ENCODE measurements at places on chromosomes 2 and 18.

GRCh38 chr2:167249197-167249596, 360.9 kb downstream of the XIRP2 start:
- no peak for DNase-seq

DNA sequence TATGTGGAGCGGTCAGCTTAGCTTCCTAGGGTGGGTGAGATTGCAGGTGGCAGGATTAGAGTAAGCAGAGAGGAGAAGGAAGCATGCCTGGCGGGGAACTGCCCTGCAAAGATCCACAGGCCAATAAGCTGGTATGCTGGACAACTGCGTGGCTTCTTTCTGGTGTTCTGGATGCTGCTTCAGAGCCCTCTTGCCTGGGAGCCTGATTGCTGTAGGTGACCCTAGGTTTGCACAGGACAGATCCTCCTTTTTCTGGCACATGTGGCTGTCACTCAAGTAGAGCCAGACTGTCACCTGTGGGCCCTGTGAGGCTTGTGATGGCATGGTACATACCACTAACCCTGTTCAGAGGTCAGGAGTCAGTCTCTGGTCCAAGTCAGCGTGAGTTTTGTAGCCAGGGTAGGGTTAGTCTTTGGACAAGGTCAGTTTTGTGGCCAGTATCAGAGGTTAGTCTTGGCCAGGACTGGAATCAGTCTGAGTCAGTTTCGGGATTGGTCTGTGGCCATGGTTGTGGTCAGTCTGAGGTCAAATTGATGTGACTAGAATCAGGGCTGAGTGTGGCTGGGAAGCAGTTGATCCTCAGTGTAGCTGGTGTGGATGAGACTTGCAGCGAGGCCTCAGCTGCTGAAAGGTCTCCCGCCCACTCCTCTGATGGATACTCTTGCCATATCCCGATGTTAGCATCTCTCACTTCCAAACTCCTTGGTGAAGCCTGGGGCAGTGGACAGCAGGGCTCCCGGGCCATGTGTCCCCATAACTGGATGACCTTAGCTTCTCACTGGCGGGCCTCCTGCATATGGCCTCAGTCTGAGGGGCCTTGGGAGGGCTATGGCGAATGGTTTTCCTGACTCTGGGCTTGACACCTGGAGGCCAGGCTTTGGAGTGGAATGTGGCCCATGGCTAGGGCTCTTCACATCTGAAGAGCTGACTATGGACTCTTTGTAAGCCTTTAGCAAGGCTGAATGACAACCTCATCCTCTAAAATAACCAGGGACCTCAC, 260.5 kb downstream of the DYSF start:
- peak; percentile 44 for DNase-seq

DNA sequence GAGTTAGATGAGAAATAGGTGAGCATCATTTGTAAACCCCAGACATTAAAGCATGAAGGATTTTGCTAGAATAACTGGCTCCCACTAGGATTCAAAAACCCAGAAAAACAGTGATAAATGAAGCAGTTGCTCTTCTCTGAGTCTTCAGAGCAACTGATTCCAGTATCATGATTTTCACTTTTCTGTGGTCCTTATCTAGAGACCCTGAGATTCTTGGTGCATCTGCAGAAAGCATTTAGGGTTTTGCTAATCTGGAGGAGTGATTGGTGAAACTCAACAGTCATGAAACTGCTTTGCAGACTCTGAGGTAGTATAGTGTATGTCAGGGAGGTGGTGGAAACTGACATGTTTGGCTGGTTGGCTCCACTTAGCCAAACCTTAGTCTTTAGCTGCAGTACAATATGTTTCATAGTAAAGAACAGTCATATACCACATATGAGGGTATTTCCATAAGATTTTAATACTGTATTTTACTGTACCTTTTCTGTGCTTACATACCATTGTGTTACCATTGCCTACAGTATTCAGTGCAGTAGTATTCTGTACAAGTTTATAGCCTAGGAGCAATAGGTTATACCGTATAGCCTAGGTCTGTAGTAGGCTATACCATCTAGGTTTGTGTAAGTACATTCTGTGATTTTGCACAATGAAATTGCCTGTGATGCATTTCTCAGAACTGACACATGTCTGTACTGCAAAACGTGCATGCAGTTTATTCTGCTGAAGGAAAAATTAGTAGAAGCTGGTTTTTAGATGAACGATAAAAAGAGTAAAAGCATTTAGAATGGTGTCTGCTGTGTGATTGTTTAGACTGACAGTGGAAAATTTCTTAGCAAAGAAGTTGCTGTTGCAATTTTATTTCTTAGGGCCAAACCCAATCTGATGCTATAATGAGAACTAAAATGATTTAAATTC, 23.8 kb downstream of the EML4 start:
- no peak for DNase-seq

DNA sequence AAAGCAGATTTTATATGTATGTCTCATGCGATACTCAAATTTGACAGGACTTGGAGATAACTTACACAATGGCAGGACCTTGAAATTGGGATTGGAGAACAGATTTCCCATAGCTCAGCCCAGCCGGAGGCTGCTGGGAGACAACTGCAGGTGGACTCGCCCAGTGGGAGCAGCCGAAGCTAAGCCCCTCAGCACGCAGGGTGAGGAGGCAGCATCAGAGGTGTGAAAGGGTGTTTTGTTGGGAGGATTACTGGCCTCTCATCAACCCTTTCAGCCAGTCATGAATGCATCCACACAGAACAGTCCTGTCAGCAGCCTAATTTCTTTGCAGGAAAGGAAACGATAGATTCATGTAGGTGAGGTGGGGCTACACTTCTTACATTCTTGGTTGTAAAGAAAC, 110.4 kb upstream of the DYNAP start:
- no peak for DNase-seq

DNA sequence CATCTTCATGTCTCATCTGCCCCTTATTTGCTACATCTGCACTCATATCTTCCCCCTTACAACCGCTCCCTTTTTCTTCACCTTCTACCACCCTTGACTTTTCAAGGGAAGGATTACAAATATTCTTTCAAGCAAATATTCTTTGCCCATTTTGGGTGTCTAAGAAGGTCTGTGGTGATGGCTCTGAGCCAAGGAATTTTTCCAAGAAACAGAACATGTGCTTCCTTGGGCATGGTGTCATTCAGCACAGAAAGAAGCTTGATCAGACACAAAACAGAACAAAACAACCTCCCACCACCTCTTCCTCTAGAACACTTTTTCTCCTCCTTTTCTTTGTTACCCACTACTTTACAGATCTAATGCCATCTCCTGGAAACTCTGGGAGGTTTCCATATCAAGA, 313.7 kb downstream of the SATB2 start:
- DNase-seq: no peak

GRCh38 chr2:128302011-128302743, 16.5 kb downstream of the HS6ST1 start:
- DNase-seq: no peak

DNA sequence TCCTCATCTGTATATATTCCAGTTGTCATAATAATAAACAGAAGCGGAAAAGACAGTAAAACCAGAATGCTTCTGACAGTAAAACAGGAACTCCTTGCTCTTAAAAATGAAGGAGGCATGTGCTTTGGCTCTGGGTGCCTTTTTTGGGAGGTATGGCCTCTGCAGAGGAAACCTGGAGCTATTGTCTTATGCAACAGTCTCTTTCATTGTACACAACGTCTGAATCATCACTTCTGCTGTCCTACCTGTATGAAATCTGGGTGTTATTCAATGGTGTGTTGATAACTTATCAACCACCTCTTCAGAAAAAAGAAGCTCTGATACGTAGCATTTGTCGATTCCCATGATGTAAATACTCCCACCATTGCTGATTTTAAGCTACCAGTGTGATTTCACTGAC, 64.8 kb downstream of the CDCA7 start:
- DNase-seq: no peak

GRCh38 chr18:49640741-49641140, 78.9 kb downstream of the LIPG start:
- DNase-seq: no peak

- no peak for DNase-seq
Observed at GRCh38 chr2:234411793-234412192, 85.1 kb downstream of the ARL4C start.

DNA sequence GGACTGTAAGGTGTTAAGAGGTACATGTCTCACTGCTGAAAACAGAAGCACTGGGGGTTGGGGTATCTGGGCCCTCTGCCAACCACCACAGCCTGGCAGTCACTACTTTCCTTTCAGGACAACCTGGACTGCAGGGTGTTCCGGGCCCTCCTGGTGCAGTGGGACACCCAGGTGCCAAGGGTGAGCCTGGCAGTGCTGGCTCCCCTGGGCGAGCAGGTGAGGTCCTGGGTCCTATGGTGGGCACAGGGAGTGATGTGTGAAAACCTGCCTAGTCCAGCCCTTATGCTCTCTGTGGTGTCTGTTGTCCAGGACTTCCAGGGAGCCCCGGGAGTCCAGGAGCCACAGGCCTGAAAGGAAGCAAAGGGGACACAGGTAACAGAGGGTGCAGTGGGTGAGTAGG, 40.0 kb downstream of the MARCO start:
- DNase-seq: no peak

GRCh38 chr18:10514601-10515000, 11.2 kb upstream of the NAPG start:
- no peak for DNase-seq

GRCh38 chr2:37501113-37501512, 156.7 kb downstream of the QPCT start:
- DNase-seq: no peak

DNA sequence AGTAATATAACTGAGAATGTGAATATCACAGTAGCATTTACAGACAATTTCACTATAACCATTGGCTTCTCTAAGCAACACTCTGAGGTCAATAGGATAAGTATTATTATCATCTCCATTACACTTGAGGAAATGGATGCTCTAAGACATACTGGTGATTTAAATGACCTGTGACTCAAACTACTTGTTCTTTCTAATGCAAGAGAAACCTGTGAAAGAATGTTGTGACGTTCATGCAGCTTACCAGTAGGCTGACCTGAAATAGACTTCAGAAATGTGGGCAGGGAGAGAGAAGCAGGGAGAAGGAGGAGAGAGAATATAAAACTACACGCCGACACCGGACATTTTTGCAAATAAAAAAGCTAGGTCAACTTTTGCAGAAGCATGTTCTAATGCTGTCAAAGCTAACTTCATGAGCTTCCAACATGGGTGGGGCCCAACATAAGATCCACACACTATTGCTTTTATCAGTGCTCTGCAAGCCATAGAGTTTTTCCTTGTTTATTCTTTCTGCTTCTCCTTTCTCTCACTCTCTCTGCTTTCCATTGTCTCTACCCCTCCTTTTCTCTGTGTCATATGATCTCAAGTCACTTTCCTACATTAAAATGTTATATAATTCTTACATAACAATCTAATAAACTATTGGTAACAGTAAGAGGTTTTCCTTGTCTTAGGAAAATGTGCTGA, 217.6 kb upstream of the FN1 start:
- DNase-seq: no peak

- no peak for DNase-seq
Observed at GRCh38 chr18:61602836-61603235, 269.6 kb downstream of the CDH20 start.

- DNase-seq: no peak
Observed at GRCh38 chr2:61670591-61671501, 132.7 kb upstream of the XPO1 start.

DNA sequence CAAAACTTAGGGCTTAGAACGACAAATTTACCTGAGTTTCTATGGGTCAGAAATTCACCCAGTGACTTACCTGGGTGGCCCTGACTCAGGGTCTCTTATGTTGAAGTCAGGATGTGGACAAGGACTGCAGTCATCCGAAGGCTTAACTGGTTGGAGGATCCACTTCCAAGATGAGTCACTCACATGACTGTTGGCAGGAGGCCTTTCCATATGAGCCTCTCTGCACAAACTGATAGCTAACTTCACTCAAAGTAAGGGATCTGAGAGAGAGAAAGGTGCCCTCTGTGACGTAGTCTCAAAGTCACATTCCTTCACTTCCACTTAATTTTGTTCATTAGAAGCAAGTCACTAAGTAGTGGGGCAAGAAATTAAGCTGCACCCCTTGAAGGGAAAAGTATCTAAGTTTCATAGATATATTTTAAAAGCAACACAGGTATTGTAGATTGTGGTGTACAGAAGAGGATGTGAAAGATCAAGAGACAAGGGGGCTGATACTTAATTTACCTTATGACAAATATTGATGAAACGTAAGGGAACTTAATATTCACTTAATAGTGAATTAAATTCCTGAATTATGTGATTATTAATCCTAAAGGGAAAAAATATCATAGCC, 48.4 kb downstream of the TANK start:
- no peak for DNase-seq

DNA sequence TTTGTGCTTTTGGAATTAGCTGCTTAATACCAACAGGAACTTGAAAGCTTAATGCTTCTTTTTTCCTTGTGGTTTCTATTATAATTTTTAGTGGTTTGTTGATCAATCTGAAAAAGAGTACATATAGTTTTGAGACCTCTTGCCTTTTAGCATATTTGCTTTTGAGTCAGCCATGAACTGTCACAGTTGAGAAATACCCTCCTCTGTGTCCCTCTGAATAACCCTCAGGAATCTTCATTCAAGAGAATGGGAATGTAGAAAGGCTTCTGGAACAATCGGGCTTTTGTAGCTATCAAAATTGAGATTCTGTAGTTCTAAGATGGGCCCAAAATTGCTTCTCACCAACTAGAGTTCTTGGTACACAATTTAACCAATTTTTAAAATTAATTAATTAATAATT, 451.1 kb upstream of the TRIB2 start:
- no peak for DNase-seq

- DNase-seq: no peak
Observed at GRCh38 chr2:182921234-182921633, 54.8 kb upstream of the FRZB start.
